Activated gamma-delta T cell treated with anti-CD3 and anti-CD28 coated beads, Interleukin-2, amount 50 U/mL, for 16 hours (primary cell): ENCODE measurements at places on chromosomes 4 and X.

GRCh38 chr4:1048773-1049590 is 37.6 kb downstream of the FGFRL1 start:
- DNase-seq = no peak

DNA sequence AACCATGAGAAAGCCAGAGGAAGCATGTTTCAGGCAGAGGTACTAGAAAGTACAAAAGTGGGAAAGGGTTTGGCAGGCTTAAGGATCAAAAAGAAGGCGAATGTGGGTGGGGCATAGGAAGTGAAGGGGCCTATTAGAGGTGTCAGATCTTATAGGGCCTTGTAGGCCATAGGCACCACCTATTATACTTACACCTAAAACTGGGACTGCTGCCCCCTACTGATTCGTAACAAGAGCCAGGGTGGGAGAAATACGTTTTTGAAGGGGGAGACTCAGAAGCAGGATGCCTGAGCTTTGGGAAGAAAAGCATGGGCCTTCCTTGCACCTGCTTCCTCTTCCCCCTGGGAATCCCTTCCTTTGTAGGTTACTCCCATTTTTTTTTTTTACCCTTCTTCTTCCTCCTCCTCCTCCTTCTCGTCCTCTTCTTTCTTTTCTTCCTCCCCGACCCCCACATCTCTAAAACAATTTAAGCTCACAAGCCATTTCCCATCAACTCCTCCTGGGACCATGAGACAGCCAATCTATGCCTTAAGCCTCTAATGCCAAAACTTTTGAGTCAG is 40.7 kb upstream of the GPC3 start:
- DNase-seq = no peak

GRCh38 chrX:37782359-37782758 is 2.5 kb downstream of the CYBB start:
- no peak for DNase-seq

DNA sequence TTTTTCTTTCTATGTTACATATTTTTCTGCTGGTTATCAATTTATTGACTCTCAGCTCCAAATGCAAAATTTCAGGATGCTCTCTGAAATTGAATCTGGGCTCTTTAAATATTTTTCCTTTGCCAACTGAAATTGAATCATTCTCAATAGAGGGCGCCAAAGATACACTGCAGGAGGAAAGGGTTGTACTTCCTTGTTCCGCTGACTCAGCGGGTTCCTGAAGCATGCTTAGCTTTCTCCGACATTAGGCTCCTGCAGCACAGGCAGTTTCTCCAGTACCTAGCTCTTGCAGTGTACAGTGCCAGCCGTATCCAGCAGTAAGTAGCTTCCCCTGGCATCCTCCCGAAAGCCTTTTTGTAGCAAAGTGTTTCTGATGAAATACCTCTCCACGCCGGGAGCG is 28.8 kb upstream of the CFAP47 start:
- no peak for DNase-seq

- DNase-seq = no peak
Measured at GRCh38 chrX:123405231-123405630, 221.2 kb downstream of the GRIA3 start.

- no peak for DNase-seq
Measured at GRCh38 chr4:150863456-150863855, 151.6 kb downstream of the LRBA start.

DNA sequence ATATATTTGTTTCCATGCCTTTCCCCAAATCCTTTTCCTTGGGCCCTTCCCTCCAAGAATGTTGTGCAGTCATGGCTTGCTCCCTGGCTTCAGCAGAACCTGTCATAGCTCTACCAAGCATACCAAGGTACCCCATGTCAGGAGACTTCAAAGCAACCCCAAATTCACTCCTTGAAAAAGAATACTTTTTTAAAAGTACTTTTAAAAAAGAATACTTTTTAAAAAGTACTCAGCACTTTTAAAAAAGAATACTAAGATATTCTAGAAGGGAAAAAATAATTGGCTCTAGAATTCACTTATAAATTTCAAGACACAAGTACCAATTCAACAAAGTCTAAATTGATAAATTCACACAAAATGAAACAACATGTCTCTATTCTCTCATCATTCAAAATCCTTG is 76.0 kb downstream of the NR3C2 start:
- no peak for DNase-seq

- DNase-seq = no peak
Measured at GRCh38 chr4:135184715-135185114, 983.1 kb upstream of the PABPC4L start.

GRCh38 chr4:150943126-150943525 is 72.0 kb downstream of the LRBA start:
- no peak for DNase-seq

GRCh38 chr4:147836807-147837206 is 104.9 kb downstream of the ARHGAP10 start:
- no peak for DNase-seq

- DNase-seq = no peak
Measured at GRCh38 chr4:40179360-40179759, 17.5 kb upstream of the RHOH start.

- no peak for DNase-seq
Measured at GRCh38 chrX:33725535-33726210, 406.4 kb downstream of the FAM47A start.

DNA sequence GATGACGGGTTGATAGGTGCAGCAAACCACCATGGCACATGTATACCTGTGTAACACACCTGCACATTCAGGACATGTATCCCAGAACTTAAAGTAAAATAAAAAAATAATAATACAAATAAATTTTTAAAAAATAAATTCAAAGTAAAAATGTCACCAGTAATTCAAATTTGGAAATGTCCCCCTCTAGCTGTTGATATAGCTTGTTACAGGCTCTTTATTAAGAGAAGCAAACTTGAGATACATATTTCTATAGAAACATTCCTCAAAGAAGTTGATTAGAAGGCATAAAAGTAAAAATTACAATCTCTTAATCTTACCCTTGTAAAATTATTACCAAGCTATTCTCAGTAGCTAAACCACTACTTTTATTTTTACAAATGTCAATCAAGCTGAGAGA is 1397.0 kb downstream of the FAM133A start:
- DNase-seq = no peak

GRCh38 chrX:134562002-134562401 is 96.3 kb downstream of the PLAC1 start:
- no peak for DNase-seq

- DNase-seq = no peak
Measured at GRCh38 chrX:28979877-28980276, 392.6 kb downstream of the IL1RAPL1 start.

GRCh38 chrX:125298871-125299270 is 20.8 kb upstream of the TEX13C start:
- DNase-seq = no peak

DNA sequence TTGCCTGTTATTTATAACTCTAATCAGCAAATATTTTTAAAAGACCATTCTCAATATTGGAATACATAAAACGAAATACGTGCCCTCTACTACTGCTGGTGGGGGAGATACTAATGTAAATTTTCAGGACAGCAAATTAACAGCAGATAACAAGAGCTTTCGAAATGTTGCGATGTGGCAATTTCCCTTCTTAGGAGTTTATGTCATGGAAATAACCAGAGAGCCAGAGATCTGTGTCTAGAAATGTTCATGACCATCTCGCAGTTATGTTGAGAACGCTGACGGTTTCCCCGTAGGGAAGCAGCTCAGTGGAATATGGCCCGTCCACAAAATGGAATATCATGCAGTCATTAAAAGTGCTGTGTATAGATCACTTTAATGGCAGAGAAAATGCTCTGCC is 238.4 kb upstream of the PSAPL1 start:
- DNase-seq = no peak

GRCh38 chr4:157779081-157779480 is 393.7 kb downstream of the GASK1B start:
- no peak for DNase-seq

DNA sequence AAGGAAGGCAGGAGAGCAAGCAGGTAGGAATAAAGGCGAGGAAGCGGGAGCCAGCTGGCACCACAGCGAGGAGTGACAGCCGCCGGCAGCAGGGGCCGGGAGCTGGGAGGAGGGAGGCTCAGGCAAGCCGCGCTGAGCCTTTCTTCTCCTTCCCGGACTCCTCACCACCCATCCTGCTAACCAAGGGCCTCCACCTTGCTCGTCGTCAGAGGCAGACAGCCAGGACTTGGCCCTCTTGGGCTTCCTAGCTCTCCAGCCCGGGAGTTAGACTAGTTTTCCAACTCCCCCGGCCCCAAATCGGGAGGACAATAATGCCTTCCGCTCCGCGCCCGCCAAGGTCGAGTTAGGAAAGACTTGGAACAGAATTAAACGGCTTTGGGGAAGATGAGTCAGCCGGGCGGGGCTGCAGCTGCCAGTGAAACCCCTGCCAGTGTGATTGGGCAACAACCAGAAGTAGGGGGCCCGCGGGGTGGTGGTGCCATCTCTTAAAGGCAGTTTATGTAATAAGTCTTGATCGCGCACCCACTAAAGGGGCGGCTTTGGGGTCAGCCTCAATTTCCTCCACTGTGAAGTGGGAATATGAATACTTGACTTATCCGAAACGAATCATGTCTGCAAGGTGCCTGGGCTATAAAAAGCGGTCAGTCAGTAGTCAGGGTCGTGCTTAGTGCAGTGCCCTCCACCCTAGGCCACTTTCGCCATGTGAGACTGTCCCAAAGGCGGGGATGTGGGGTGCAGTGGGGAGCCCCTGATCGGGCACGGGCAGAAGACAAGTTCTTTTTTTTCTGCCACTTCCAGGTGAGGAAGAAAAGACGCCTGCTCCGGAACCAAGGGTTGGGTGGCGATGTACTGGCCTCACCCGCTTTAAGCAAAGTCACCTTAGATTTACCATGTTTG is 6.7 kb upstream of the HSD17B10 start:
- DNase-seq = no peak

- no peak for DNase-seq
Measured at GRCh38 chr4:124191329-124191728, 521.2 kb downstream of the ANKRD50 start.

GRCh38 chrX:149865390-149865789 is 15.6 kb upstream of the MAGEA8 start:
- DNase-seq = no peak

DNA sequence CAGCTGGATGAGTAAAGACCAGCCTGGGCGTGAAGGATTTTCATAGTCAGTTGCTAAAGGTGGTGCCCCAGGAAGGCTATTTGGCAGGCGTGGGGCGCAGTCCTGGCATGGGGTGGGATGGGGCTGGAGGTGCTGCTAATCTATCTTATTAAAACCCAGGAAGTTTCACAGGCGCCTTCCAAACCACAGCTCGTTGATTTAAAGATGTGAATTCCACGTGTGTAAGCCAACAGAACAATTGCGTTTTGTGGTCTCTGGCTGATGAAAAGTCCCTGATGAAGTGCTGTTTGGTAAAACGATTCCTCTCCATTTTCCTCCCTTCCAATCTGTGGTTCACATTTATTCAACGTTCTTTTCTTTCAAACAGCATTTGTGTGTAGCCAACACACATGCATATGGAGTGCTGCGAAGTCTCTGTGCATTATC is 105.0 kb downstream of the TBL1X start:
- no peak for DNase-seq

DNA sequence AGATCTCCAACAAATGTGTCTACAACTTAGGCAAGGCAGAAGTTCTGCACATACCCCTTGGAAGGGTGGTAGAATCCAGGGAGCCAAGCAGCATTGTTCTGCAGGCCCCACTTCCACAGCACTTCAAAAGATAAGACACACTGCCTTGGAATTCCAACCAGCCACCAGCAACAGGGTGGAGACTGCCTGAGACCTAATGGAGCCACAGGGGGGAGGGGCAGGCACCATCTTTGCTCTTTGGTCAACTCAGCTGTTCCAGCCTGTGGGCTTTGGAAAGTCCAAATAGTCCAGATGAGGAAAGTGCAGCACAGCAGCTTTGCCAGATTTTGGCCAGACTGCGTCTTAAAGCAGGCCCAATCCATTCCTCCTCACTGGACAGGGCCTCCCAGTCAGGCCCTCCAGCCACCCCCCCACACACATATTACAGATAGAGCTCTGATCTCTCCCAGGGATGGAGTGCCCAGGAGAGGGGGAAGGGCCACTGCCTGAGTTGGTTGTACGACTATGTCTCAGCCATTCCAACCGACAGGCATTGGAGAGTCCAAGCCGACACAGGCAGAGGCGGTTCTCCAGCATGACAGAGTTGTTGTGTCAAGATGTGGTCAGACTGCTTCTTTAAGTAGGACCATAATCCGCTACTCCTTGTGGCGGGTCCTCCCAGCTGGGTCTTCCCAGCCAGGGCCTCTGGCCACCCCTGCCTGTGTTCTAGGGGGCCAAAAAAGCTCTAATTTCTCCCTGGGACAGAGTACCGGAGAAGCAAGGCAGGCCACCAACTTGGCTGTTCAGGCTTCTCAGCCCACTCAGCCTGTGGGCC is 42.5 kb upstream of the ANTXR2 start:
- no peak for DNase-seq

- DNase-seq = no peak
Measured at GRCh38 chr4:56130606-56131155, 181.9 kb downstream of the CEP135 start.

GRCh38 chrX:153512501-153512893 is 4.9 kb upstream of the ATP2B3 start:
- DNase-seq = no peak

GRCh38 chrX:16284842-16285241 is 117.6 kb downstream of the MAGEB17 start:
- DNase-seq = no peak

DNA sequence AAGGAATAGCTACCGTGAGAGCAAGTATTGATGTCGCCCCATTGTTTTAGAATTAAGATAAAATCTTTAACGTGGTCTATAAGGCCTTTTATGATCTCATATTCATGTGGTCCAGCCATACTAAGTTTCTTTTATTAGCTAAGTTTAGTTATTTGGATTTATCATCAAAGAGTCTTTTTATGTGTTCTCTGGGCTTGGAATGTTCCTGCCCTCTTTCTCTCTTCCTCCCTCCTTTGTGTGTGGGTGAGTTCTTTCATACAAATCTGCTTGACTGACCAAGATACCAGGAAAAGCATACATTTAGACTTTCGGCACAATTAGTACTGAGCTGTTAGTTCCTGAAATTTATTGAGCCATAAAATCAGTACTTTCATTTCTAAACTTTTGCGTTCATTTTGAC is 11.3 kb downstream of the TDO2 start:
- DNase-seq = no peak

- DNase-seq = no peak
Measured at GRCh38 chr4:108762559-108763225, at the start of gene ETNPPL. Gene ETNPPL (minus strand): TSS chr4:108763053. CDS start chr4:108762898, 155 bp downstream.

GRCh38 chrX:117510453-117510852 is 606.2 kb downstream of the KLHL13 start:
- no peak for DNase-seq

DNA sequence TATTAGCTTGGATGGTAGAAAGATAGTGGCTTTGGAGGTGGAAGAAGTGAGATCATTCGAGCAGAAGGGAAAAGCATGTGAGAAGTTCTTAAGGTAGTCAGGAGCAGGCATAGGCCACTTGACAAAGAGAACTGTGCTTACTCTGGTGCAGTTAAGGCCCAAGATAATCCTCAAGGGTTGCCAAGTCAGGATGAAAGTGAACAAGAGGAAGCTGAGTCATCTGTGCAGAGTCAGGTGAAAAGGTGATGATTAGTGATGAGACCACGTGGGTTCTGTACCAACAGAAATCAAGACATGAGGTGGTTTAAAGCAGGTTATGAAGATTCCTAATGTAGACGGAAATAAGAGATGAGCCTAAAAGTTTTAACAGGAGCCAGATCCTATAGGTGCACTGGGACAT is 369.8 kb downstream of the DTHD1 start:
- DNase-seq = no peak

- DNase-seq = no peak
Measured at GRCh38 chr4:126752702-126753101, 880.1 kb upstream of the INTU start.
